ENCODE measurements at places on chromosomes 13 and 19. TPM values are rescaled to one million over a fixed set of nuclear protein-coding genes. Genes with fewer than 3 reads are reported as not detected.

The STAP2 gene
- 21.7 TPM for total RNA-seq

- no peaks in the 10 kb centered on the region for H3K27me3 ChIP-seq
- no peaks in the 10 kb centered on the region for H3K4me1 ChIP-seq
- DNase-seq: no peak
These were observed 17.5 kb downstream of the ATCAY start for GRCh38 chr19:3897936-3898335.

DNA sequence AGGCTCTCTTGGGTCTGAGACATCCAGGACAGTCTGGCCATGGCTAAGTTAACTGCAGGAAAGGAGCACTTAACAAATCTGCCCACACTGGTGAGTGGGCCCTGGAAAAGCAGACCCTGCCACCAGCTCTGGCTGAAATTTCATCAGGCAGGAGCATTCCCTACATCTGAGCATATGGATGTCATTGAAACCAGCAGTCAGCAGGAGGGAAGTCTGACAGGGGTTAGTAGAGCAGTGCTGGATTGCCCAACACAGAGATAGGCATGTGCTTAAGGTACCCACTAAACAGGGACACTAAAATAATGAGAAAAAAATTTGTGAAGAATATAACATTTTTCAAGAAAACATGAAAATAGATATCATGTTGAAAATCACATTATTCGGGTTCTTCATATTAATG, 13.6 kb upstream of the ACOD1 start:
- no peaks in the 10 kb centered on the region for H3K36me3 ChIP-seq
- H3K4me3 ChIP-seq: no peak overlapping the region

The CEACAM8 gene
- not detected for total RNA-seq

The ZNF615 gene
- total RNA-seq: 3.2 TPM

DNA sequence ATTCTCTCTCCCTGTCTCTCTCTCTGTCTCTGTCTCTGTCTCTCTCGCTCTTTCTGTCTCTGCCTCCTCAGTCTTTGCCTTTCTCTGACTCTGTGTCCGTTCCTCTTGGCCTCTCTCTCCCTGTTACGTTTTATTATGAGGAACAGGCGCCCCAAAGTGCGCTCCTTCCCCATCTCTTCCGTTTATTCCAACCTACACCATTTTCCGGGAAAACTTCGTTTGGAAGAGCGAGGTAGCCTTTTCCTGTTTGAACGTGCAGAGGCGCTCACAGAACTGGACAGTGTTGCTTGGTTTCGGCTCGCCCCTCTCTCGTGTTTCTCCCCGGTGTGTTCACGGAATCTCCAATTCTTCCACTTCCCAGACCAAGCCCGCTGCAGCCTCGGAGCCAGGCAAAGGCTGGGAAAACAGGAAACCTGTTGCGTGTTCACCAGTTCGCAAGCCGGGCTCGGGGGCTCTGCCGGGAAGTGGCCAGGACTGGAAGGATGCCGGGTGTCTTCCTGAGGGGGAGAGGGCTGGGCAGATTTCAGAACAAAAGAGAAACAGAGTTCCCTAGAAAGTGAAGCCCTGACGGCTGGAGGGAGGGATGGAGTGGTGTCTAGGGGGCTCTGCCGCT, 605 bp downstream of the TMEM255B start:
- no peaks in the 10 kb centered on the region for H3K36me3 ChIP-seq
- DNase-seq: peak; percentile 61
- H3K27ac ChIP-seq: no peak overlapping the region
- H3K4me3 ChIP-seq: peak overlapping the region; percentile 78
- peaks cover 5% of the 10 kb centered on the region for H3K27me3 ChIP-seq
- peaks cover 4% of the 10 kb centered on the region for H3K4me1 ChIP-seq

GRCh38 chr19:38210458-38210987, 13.5 kb downstream of the DPF1 start:
- no peaks in the 10 kb centered on the region for H3K27me3 ChIP-seq
- H3K27ac ChIP-seq: no peak overlapping the region
- H3K4me1 ChIP-seq: no peaks in the 10 kb centered on the region
- no peak overlapping the region for H3K4me3 ChIP-seq
- peaks cover 4% of the 10 kb centered on the region for H3K36me3 ChIP-seq
- no peak for DNase-seq

The TLE6 gene
- total RNA-seq: 1.3 TPM

DNA sequence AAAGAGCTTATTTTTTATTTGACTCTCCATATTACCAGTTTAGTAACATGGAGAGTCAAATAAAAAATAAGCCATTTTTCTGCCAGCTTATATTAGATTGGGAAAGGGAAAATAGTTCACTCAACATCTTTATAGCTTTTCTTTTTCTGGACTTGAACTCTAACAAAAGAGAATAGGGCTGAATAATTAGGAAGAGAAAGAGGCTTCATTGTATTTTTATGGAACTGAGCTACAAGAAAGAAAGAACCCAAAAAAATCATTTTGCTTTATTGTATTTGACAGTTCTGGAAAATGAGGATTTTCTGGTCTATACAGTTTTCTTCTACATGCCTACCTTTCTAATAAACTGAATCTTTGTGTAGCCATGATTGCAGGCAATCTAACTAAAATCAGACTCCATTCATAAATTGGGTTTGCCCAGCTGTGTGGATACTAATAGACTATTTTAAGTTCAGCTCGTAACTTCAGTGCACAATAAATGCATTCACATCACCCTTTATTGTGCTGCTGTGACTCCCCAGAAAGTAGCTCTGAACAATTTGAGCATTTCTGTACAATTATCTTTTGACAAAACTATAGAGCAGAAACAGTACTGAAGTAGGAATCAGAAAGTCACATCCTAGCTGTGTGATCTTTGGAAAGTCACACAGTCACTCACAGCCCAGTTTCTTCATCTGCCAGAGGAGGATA, 115.3 kb downstream of the STOML3 start:
- H3K27me3 ChIP-seq: no peaks in the 10 kb centered on the region
- no peak overlapping the region for H3K27ac ChIP-seq
- no peaks in the 10 kb centered on the region for H3K36me3 ChIP-seq
- no peak for DNase-seq

DNA sequence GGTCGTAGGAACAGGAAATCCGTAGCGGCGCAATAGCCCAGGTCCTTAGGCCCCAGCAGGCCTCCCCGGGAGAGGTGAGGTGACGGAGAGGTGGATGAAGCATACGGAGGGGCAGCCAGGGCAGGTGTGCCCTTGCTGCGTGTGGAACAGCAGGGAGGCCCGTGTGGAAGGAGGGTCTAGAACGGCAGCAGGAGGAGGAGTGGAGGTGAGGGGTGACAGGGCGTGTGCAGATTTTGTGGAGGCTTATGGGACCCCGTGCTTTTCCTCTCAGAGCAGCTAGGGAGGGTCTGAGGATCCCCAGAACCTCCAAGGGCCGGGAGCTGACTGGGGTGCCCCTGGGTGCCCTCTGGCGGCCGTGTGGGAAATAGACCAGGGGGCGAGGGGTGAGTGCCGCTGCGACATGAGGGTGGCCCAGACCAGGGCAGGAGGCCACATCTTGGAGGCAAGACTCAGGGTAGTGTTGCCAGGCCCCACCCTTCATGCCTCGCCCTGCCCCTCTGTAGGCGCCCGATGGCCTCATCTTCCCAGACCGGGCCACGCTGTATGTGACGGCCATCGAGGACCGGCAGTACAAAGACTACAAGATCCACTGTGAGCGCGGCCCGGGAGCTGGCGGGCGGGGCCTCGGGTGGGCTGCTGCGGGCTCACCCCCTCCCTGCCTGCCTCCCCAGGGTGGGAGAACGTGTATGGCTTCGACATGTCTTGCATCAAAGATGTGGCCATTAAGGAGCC, 5.0 kb upstream of the ADM5 start:
- no peak overlapping the region for H3K4me3 ChIP-seq
- no peak overlapping the region for H3K27ac ChIP-seq
- peaks cover 6% of the 10 kb centered on the region for H3K36me3 ChIP-seq
- no peaks in the 10 kb centered on the region for H3K27me3 ChIP-seq

The MEIOSIN gene
- not detected for total RNA-seq

GRCh38 chr13:76939215-76939614, 9.1 kb upstream of the ACOD1 start:
- H3K27me3 ChIP-seq: no peaks in the 10 kb centered on the region
- H3K4me1 ChIP-seq: no peaks in the 10 kb centered on the region
- H3K4me3 ChIP-seq: no peak overlapping the region
- H3K36me3 ChIP-seq: no peaks in the 10 kb centered on the region
- no peak overlapping the region for H3K27ac ChIP-seq

The ARHGEF7 gene
- total RNA-seq: 19.5 TPM

GRCh38 chr13:48316826-48317510, 13.4 kb downstream of the RB1 start:
- no peak overlapping the region for H3K4me3 ChIP-seq
- no peak overlapping the region for H3K27ac ChIP-seq
- DNase-seq: no peak

The PHLDB3 gene
- total RNA-seq: 8.7 TPM
